NCI-H510A (cell line): ENCODE measurements at places on chromosomes 3 and 15.

DNA sequence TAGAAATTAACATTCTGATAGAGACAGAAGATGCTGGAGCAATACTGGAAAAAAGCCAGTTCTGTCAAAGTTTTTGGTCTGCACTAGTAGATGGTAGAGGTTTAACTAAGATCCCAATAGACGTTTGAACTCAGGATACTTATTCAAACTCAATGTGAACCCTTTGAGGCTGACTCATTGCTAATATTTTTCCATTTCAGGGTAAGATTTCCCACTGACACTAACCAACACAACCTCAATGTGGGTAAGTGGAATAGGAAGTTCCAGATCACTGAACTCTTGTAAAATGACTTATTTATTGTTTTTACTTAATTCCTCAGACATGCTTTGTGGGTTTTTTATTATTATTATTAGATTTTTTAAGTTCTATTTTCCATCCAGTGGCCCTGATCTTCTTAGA lies 1024.8 kb downstream of the EPHA3 start:
- no peak for DNase-seq

- no peak for DNase-seq
These were observed 3.9 kb downstream of the HYAL2 start for GRCh38 chr3:50318615-50319014.

DNA sequence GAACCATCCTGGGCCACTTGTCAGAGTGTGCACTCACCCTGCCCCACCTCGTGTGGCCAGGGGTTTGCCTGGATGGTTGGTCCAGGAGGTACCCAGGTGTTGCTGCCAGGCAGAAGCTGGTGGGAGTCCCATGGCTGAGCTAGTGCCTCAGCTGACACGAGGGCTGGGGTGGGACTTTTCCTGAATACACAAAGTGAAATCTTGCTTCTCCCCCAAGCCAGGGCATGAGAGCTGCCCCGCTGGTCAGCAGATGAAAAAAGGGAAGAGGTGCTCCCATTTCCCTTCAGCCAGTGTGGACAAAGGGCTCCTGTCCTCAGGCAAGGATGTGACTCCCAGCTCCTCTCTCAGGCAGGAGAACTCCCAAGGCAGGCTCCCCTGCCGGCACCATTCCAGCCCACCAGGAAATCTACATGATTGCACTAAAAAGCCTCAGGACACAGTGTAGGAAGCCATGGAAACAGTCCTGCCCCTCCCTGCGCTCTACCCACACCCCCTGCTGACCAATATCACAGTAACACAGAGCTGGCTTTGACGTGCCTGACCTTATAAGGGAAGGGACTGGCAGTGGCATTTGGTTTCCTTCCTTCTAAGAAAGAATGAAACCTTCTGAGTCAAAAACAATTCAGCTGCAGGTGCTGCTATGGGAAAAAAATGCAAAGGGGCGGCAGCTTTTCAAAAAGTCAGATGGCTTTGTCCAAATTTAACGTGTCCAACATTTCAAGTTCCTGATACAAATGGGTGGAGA lies 33.9 kb downstream of the MYO5C start:
- DNase-seq = no peak

GRCh38 chr3:25540273-25540672 lies 112.2 kb downstream of the RARB start:
- DNase-seq = no peak

- DNase-seq = no peak
These were observed 147.4 kb upstream of the STAC start for GRCh38 chr3:36232797-36233489.

- DNase-seq = no peak
These were observed 14.3 kb downstream of the CD47 start for GRCh38 chr3:108076564-108076963.

DNA sequence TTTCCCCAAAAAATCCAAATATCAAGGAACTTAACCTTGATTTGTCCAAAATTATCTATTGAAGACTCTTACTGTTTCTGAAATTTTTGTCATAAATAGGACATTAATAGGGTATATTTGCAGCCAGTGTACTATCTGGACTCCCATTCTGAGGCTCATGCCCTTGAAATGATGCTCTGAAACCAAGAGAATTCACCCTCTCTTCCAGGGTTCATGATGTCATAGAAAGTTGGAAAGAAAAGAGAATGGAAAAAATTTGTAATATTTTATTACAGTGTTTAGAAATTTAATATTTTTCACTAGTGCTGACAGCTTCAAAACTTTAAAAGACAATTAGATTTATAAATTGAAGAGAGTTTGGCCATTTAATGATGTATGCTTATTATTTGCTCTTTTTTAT lies 712.5 kb downstream of the MCTP2 start:
- no peak for DNase-seq
